ENCODE measurements at places on chromosomes 2 and 18.

DNA sequence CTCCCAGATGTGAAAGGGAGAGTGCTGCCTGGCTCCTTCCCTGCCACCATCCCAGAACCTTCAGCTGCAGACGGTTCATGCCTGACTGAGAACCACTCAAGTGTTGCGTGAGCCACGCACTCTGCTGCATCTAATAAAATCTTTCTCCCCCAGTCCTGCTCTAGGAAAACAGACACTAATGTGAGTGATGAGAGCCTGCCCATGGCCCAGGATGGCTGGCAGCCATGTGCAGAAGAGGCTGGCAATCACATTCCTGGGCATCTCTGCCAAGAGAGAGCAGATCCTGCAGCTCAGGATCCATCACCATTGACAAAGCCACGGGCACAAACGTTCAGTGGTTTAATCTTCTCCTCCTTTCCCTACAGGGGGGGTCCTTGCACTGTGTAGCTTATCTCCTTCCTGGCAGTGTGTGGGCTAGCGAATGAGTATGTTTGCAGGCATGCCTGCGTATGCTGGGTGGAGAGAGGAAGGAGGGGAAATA, 477.5 kb downstream of the SLC4A3 start:
- DNase-seq, result peak; percentile 33

DNA sequence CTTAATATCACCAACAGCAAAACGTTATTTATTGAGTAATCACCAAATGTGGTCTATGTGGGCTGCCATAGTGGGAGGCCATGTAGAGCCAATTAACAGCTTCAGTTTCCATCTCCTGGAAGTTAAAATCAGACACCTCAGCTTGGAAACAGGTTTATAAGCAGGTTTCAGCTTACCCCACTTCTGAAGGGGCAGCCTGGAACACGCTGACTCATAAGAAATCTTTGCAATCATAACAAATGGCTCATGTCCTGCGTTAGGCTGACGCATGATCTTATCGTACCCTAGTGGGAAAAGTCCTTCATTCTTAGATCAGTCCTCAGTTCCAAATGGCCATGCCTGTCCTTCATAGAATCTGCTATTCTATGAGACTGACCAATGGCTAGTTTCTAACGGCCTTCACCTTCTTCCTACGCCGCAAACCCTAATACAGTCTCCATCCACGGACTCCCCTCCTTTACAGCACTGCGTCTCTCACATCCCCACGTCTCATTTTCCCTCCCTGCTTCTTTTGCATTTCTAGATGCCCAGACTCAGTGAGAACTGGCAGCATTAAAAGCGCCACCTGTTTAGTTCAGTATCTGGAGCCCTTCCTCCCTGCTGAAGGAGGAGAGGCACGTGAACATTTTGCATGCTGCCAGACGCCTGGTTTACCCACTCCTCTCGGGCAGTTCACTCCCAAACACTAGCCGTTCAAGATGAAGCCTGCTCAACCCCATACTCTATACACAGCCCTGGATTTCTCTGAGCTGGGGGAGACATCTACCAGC, 24.2 kb upstream of the BZW1 start:
- DNase-seq, result no peak

- no peak for DNase-seq
Measured at GRCh38 chr2:14756122-14756541, 123.6 kb downstream of the LRATD1 start.

DNA sequence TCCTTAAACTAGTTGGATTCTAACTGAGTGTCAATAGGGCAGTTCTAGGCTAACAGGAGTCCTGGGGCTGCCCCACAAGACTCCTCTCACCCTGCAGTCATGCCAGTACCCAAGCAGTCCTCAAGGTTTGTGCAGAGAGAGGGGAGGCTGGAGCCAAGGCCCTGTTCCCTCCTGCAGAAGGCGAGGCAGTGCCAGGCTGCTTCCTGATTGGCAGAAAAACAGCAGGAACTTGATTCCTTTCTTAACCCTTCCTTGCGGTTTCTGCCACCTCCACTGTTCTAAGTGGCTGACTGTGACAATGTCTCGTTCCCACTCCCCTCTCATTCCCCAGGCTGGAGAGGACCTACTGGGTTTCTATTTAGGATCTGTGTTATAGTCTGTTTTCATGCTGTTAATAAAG, 75.3 kb downstream of the LPIN1 start:
- no peak for DNase-seq

GRCh38 chr18:46725310-46725709, 31.5 kb downstream of the ST8SIA5 start:
- DNase-seq, result no peak

DNA sequence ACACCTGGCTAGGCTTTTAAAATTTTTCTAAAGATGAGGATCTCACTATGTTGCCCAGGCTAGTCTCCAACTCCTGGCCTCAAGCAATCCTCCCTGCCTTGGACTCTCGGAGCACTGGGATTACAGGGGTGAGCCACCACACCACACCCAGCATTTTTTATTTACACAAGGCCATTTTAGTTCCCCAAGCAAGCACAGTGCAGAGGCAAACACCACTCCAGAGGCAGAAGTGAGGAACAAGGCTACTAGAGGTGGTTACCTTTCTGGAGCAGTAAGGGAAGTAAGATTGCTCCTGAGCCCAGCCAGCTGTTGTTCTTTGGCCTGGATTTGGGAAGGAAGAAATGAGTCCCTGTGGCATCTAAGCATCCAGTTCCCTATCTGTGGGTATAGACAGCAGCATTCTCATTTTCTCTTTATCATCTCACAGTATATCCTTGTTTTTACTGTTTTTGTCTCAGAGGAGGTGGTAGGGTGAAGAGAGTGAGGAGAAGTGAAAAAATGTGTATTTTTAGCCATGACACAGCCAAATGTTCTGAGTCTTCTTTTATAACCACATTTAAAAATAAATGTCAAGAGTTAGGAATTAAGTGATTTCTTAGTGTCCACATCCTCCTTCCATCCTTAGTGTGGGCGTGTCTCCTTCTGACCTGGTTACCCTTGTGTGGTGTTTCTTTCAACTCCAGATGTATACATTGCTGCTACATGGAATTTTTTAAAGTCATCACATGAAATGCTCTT, 10.5 kb upstream of the TTC39C start:
- DNase-seq, result no peak

DNA sequence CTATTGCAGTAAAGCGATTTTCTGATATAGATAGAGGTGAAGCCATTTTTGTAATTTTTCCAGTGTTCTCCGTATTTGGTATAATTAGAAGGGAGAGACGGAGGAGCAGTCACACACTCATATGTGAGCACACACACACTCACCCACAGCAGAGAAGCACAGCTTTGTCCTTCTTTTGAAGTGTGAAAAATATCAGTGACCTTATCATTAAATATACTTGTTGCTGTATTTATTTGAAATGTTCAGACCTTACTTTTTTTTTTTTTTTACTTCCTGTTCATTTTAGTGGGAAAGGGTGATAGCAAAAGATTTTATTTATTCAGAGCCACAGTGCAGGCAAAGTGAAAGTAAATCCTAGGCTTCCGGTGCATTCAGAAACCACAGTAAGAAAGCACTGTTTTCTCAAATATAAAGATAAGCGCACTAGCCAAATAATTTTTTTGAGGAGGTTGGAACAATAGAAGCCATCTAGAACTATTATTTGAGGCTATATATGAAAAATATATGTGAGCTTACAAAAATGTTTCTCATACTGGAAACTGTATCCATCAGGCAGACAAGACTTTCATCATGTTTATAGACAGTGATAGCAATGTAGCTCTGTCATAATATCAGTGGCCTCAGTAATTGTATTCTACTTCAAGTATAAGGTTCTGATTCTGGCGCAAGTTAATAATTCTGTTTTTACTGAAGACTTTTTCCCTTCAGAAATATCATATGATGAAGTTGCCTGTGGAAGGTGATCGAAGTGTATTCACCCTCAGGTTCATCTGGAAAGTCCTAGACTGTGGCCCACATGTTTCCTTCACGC, 37.2 kb downstream of the TSHZ1 start:
- DNase-seq, result no peak

GRCh38 chr2:168002021-168002553, 245.3 kb downstream of the STK39 start:
- peak; percentile 6 for DNase-seq

DNA sequence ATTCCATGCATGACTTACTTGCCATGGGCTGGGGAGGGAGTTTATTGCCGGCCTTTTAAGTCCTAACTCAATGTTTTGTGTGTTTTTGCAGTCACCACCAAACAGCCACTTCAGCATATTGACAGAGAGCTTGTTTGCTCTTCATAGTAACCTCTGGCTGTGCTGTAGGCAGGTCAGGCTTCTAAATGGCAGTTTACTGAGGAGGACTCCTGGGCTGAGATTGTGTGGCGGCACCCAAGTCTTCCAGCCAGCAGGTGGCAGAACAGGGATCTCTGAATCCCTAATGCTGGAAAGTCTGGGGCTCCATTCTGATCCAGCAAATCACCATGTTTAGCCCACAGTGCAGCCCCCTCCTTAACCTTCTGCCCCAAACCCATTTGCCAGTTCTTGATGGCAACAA, 121.2 kb downstream of the CAPN13 start:
- DNase-seq, result peak; percentile 38

DNA sequence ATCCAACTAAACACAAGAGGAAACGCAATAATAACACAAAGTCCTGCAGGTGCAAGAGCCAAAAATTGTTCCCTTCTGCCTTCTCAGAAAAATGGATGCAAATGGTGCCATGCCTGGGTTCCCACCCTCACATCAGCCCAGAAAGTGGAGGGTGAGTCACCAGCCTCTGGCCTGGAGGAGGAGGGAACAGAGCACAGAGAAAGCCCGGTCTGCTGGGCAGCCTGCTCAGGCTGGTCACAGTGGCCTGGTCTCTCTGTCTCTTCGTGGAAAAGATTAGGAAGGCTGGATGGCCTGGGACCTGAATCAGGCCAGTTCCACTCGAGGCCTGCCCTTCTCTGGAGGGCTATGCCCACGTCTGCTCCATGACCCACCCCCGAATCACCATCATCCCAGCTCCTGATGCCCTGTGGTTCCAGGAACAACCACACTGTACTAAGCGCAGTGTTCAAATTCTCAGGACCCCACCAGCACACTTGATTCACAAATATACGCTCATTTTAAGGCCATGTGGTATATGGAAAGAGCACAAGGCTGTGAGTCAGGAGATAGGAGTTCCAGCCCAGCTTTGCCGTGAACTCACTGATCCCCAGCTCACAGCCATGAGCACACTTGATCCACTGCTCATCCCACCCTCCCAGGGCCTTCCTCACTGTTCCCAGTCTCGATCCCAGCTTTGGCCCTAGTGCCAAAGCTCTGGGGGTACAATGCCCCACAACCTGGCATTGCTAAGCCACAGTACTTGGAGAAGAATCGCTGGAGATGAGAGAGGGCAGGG, 82.1 kb downstream of the ZBTB7C start:
- no peak for DNase-seq

- no peak for DNase-seq
Measured at GRCh38 chr18:27780061-27780745, 396.7 kb downstream of the CDH2 start.

GRCh38 chr2:137221797-137222492, 456.6 kb downstream of the THSD7B start:
- no peak for DNase-seq

DNA sequence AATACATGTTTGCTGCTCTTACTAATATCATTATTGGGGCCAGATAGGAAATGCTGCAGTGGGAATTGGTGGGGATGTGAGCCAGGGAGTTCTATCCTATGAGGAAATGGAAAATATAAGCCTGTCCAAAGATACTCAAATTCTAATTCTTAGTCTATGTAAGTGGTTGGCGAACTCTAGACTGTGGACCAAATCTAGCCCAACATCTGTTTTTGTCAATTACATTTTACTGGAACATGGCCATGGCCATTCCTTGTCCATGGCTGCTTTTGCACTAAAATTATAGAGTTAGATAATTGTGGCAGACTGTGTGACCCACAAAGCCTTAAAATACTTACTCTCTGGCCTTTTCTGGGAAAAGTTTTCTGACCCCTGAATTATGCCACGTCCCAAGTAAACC, 113.3 kb downstream of the MGAT5 start:
- DNase-seq, result no peak

GRCh38 chr18:33854086-33854826, 276.2 kb downstream of the ASXL3 start:
- DNase-seq, result peak; percentile 61

DNA sequence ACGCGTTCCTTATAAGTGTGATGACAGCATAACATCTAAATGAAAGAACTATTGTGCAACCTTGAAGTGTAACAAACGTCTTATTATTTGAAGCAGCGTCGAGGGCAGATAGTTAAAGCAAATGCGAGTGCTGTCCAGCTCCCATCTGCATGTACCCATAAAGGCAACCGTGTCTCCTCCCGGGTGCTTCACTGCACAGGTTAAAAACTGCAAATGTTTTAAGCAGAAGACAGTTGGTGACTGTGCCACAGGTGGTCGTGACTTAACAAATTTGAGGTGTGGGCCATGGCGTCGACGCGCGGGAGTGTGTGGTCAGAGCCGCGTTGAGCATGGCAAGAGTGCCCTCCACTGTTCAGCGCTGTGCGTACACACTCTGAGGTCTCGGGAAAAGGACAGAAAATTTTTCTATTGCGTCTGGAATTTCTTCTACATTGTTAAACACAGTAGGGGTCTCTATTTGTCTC, 6.4 kb downstream of the SALL3 start:
- peak; percentile 17 for DNase-seq

DNA sequence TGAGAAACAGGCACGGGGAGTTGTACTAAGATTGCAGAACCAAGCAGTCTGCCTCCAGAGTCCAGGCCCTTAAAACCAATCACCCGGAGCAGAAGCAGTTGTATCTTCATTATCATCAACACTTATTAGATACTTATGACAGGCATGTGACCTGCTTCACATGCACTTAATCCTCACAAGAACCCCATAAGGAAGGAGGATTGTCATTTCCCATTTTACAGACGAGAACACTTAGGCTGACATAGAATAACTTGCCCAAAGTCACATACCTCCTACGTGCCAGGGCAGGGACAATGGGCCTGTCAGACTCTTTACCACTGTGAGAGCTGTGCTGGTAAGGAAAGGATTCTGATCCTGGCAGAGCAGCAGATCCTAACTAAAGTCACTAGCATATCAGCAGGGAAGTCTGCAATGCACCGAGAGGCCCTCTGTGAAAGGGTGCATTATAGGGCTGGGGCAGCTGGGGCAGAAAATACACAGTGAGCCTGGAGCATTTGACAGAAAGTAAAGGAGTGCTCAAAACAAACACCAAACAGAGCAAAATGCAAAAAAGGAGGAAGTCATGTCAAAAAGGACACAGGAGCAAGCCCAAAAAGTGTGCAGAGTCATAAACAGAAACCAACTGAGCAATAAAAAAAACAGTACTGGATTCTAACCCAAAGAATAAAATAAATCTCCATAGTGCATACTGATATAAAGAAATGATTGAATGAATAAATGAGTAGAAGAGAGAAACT, 55.9 kb upstream of the SP3 start:
- DNase-seq, result no peak

GRCh38 chr2:80858965-80859364, 554.4 kb upstream of the LRRTM1 start:
- DNase-seq, result peak; percentile 65

GRCh38 chr18:36387310-36387709, 89.8 kb downstream of the FHOD3 start:
- DNase-seq, result no peak

GRCh38 chr2:155442755-155443372, 744.4 kb downstream of the KCNJ3 start:
- no peak for DNase-seq

GRCh38 chr2:233068762-233069418, 8.7 kb downstream of the INPP5D start:
- DNase-seq, result no peak

GRCh38 chr18:8005870-8006569, 438.9 kb downstream of the PTPRM start:
- DNase-seq, result no peak

- peak; percentile 25 for DNase-seq
Measured at GRCh38 chr2:135980434-135981079, 4.9 kb downstream of the DARS1 start.

Data from NAMALWA (cell line).